ENCODE measurements at places on chromosomes 1 and 21.

GRCh38 chr1:39255222-39255621, 50.7 kb downstream of the MACF1 start:
- no peak for DNase-seq

- DNase-seq = peak; percentile 14
Measured at GRCh38 chr1:246597340-246597739, 31.1 kb downstream of the CNST start.

DNA sequence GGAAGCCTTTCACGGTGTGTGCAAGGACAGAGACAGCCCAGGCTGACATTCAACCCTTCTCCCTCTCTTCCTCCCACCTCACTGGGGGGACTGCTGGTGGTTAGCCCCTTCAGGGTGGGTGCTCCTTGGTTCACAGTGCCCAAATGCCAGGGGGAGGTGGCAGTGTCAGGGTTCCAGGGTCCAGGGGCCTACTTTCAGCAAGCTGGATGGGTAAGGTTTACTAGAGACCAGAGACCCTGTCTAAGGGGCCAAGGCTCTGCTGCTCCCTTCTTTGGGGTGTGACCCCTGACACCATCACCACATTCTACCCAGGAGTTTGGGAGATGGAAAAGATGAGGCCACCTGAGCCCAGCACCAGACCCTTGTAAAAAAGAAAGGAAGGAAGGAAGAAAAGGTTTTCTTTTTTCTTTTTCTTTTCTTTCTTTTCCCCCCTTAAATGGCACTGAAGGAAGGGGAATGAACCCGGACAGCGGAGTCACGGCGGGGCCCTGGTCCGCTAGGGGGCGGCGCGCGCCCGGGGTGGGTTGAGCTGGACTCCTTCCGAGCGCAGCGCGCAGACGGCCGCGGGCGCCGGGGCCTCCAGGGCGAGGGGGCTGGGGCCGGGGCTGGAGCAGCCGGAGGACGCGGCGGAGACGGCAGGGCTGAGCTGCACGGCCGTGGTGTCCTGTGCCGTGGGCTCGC, 18.8 kb downstream of the KNCN start:
- DNase-seq = peak; percentile 42

DNA sequence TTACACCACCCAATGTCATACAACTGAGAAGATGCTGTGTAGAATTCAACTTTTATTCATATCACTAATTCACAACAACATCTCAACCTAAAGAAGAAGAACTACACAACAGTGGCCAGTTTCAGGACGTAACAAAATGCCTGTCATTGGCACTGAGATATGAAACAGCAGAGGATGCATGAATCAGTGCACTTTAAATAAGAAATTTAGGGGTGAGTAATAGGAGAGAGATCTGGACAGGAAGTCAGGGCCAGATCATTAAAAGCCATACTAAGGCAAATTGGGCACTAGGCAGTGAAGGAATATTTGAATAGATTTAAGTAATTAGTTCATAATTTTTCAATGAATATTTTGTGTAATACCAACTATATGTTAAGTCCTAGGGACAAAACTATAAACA, 510.5 kb downstream of the PLPP3 start:
- no peak for DNase-seq

- DNase-seq = no peak
Measured at GRCh38 chr1:153771261-153771660, 3.9 kb upstream of the SLC27A3 start.

GRCh38 chr1:173205146-173206051, 1.7 kb downstream of the TNFSF4 start:
- no peak for DNase-seq

DNA sequence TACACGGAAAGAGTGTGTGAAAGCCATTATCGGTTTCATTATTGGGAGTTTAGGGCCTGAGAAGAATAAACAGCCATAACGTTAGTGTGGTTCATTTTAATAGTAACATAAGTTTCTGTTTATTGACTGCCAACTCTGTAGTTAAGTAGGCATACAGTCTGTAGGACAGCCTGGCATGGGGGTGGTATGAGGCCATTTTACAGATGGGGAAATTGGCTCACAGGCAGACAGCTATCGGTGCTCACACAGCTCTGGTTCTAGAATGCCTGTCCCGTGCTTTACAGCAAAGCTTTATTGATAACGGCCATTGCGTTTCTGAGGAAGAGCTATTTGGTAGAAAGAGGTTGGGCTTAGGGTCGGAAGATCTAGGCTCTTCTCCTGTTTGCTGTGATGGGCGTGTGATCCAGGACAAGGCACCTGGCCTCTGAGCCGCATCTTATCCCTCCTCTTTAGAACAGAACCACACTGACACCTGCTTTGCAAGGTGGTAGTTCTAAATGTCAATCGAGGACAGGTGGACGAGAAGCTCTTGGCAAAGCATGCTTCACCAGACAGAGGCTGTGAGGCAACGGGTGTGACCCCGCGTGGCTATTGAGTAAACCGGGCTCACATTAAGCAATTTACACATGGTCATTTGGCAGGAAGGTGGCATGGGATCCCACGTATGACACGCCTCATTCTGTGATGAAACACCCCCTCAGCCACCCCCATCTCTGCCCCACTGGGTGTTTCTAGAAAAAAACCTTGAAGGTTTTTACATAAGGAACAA, 14.9 kb downstream of the ETS2 start:
- DNase-seq = no peak

- no peak for DNase-seq
Measured at GRCh38 chr1:87834941-87835340, 506.3 kb downstream of the LMO4 start.

DNA sequence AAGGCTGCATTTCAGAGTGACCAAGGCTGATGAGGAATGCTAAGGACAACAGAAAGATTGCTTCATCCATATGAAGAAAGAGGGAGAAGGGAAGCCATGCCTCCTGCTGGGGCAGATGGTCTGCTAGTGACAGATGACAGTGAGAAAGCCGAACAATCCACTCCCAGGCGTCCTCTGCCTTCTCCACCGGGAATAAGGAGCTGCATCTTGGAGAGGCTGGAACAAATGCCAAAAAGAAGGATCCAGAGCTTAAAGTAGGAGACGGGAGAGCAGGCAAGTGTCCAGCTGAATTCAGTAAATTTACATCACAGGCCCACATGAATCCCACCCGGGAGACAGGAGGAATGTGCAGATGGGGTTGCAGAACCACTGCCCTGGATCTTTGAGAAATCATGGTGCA, 33.4 kb downstream of the DDX20 start:
- DNase-seq = no peak

DNA sequence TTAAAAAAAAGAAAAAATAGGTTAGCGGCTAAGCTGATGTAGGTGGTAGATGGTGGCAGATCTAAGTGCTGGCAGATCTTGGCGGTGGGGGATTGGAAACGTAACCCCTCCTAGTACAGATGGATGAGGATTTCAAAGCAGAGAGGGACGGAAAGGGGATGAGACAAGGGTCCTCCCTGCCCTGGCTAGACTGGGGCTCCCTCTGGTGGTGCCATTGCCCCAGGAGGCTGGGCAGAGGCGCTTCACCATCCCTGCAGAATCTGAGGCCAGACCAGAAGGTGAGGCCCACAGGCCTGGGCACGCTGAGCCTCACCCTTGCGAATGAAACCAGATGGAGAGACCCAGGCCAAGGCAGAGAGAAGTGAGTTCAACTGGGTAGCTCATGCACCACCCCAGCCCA, 7.0 kb upstream of the PLEKHA6 start:
- peak; percentile 17 for DNase-seq

GRCh38 chr1:155695072-155695471, 6.2 kb downstream of the DAP3 start:
- DNase-seq = no peak

- DNase-seq = no peak
Measured at GRCh38 chr21:36773117-36773516, 74.2 kb downstream of the SIM2 start.

DNA sequence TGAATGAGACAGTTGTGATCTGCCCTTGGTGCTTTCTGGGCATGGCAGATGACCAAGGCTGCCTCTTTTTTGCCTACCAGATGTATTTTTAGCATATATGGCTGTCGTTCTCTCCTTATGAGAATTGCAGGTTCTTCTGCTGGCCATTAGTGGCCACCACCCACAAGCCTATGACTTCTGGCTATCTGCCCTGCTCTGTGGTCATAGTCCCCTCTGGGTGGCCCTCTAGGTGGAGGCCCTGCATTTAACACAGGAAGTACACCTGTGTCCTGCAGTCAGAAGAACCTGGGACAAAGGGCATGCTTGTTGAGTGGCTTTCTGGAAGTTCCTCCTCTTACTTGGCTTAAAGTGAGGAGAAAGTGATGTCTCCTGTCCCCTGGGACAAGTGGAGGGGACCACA, 6.5 kb downstream of the FCAMR start:
- DNase-seq = no peak

DNA sequence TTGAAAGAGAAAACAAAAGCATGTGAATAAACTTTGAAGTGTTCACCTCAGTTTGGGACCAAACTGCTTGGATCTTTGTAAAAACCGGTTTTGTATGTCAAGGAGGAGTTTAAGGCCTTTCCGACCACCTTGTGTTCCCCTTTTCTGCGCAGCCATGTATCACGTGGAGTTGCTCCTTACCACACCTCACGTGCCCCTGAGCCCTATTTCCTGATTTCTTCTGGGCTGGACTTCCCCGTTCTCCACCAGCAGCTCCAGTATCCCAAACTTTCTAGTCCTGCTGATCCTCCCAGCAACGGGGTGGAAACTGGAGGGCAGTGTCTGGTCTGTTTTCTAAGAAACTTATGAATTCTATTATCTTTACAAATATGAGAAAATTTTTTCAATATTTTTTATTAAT, 1.6 kb upstream of the SH3D21 start:
- DNase-seq = no peak

DNA sequence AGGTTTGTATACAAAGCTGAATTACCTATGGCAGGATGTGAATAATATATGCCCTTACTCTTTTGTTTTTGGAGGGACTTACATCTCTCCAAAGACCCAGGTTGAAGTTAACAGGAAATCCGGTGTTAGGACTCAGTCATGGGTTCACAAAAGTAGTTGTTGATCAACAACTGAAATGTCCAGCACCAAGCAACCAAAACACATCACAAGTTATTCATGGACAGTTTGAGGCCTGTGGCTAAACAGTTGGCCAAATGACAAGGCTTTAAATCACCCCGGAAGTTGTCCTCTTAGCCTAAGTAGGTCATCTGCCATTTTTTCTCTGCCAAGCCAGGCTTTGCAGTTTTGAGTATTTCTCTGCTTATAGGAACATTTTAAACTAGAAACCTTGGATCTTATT, 89.9 kb downstream of the CD247 start:
- no peak for DNase-seq

GRCh38 chr1:55213151-55213884, 1.8 kb downstream of the USP24 start:
- no peak for DNase-seq

GRCh38 chr1:185864331-185864730, 130.1 kb downstream of the HMCN1 start:
- DNase-seq = no peak

- DNase-seq = peak; percentile 1
Measured at GRCh38 chr1:19974822-19975416, 4.5 kb downstream of the PLA2G2A start.

DNA sequence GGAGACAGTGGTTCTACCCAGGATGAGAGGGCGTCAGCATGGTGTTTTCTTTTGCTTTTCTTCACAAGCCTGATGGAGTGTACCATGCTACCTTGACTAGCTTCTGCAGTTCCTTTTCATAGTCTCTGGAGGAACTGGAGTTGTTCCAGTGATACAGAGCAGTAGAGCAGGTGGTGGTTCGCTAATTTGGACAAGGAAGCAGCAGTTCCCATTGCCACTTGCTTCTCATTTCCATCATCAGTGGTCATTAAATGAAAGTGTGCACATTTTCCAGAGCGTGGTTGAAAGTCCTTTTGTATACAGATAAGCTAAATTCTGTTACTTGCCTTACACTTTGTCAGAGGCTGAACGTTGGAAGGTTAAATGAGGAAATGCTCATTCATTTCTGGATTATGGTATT, 182.3 kb downstream of the C1orf21 start:
- no peak for DNase-seq

DNA sequence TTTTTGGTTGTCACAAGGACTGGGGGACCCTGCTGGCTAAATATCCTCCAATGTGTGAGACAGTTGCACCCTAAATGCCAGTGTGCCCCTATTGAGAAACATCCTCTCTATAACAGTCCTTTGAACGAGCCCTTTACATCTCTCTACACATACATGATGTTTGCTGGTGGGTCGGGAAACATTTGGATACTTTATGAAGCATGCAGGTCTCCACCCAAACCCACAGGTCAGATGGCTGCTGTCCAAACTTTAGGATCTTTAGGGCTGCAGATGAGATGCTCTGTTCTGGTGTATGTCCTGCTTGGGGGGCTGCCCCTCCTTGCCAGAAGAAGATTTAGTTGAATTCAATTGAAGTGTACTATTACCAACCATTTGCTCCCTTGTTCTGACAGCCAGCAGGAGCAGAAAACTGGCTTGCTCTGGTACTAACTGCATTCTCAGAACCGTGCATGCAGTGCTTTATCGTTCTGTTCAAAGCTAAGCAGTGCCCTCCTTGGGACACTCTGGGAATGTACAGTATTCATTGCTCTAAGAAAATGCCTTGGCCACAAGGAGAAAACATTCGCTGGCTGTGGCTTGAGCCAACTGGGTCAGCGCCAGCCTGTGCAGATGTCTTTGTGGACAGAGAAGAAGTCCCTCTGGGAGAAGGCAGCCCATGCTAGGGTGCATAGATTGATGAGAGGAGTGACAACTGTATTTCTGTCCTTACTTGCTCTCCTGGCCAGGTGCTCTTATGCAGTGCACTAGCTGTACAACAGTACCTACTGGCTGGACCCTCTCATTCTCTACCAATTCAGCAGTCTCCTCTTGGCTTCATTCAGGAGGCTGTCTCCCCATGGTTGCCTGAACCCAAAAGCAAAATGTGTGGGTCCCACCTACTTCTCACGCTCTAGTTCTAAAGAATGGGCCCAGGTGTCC, 61.4 kb upstream of the DIRAS3 start:
- DNase-seq = peak; percentile 82

- DNase-seq = no peak
Measured at GRCh38 chr1:248892590-248892989, 13.4 kb upstream of the PGBD2 start.

- DNase-seq = no peak
Measured at GRCh38 chr21:35359076-35359475, 310.0 kb upstream of the RUNX1 start.

DNA sequence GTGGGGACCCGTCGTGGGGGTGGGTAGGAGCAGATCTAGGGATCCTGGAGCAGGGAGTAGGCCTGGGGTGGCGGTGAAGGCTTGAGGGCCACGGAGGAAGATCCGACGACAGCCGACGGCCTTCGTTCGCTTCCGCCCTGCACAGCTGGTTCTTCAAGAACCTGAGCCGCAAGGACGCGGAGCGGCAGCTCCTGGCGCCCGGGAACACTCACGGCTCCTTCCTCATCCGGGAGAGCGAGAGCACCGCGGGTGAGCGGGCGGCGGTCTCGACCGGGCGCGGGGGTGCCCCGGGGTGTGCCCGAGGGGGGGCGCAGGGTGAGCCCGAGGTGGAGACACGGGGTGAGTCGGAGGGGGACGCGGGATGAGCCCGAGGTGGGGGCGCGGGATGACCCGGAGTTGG, 16.5 kb upstream of the HDAC1 start:
- DNase-seq = no peak

DNA sequence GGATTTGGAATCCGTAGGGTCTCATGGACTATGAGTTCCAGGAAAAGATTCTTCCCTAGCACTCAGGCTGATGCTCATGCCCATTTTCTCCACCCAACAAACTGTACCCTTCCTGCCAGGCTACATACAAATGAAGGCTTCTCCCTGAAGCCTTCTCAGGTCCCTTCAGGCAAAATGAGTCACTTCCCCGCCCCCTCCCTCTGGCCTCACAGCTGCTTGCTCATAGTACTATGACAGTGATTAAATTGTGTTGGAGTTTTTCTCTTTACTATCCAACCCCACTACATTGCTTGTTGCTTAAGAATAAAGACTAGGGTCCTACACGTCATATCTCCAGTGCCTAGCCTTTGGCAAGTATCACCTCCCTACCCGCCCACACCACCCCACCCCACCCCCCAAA, 207.6 kb upstream of the NFIA start:
- DNase-seq = no peak
